ENCODE measurements at places on chromosomes 7 and 10. TPM values are rescaled to one million over a fixed set of nuclear protein-coding genes. Genes with fewer than 3 reads are reported as not detected.

DNA sequence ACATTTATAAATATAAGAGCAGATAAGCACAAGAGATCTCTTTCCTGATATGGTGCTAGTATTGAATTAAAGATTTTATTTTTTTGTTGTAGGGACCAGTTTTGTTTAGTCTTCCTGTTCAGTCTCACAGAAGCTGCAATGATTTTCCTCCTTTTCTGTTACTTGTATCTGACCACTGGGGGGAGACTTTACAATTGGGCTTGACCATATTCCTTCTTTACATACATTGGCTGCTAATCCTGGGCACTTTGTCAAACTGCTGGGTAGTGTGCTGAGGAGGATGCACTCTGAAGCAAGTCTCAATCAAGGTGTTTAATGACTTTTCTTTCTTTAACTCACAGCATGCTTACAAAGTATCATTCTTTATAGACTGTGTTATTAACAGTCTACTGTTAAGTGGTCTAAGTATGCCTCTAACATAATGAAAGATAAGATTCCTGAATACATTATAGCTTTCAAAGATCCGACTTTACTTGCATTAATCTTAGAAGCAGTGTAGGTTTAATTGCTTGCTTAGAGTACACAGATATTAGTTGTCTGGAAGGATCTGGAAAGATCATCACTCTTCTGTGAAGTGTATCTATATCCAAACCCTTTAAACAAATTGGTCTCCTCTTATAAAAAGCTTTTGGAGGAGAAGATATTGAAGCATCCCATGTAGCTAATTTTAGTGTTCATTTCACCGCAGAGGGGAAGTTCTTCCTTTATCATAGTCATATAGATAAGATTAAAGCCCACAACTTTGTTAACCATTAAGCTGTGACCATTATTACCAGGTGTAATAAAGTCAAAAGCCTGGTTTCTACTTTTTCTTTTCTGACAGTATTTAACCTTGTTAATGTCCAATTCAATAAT is 3.1 kb downstream of the PALS2 start:
- no peak for DNase-seq

Gene ELFN1
- 10.7 TPM for total RNA-seq

Gene ARMH3
- total RNA-seq = 51.9 TPM

Gene PPP1R3C
- total RNA-seq = 137 TPM

All from Right ventricle myocardium inferior (tissue), 1 donor.